Astrocyte of the spinal cord (primary cell): ENCODE measurements at places on chromosomes 12 and 14.

- no peak for DNase-seq
Measured at GRCh38 chr12:123732251-123732650, 20.1 kb downstream of the ATP6V0A2 start.

DNA sequence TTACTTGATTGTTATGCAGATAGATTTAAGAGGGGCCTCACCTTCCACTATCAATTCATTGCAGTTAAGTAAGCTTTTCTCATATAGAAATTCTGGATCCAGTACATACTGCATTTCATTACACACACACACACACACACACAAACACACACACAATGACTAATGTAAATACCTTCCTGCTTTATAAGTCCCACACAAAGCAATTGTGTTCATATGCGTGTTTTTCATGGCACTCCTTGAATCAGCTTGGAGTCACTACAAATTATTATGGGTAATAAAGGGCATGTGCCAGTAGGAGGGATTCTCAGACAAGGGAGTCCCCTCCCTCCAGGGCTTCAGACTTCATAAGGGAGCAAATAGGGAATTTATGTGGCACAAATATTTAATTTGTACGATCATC, 4.5 kb downstream of the MIPOL1 start:
- peak; percentile 35 for DNase-seq

DNA sequence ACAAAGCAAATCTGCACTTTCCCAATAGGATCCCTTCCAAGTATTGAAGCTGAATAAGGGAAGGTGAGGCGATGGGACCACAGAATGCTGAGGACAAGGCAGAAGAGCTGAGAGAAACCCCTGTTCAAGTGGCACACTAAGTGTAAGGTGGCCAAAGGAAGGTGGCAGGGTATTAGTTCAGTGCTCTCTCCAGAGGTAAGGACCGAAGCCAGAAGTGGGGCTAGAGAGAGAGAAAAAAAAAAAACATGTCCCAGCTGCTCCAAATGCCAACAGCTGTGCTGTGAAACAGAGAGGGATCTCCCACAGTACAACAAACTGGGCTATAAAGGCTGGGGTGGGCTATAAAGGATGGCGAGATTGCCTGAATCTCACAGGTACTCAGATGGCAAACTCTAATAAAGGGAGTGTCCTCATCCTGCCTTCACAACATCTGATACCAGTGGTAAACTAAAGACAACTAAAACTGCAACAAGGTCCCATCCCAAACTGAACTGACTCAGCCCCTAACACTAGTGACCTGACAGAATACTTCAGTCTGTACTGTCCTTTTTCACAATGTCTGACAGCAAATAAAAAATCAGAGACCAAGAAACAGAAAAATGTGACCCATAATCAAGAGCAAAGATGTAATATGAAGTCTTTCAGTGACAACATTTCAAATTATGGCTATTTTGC, 47.9 kb downstream of the CDK17 start:
- no peak for DNase-seq

GRCh38 chr12:110224379-110225304, 56.4 kb upstream of the ATP2A2 start:
- DNase-seq: peak; percentile 88

GRCh38 chr14:54129850-54130640, 173.4 kb upstream of the BMP4 start:
- DNase-seq: no peak

GRCh38 chr14:28348797-28349196, 417.8 kb upstream of the FOXG1 start:
- DNase-seq: no peak

- DNase-seq: peak; percentile 6
Measured at GRCh38 chr14:64591809-64592208, 42.0 kb downstream of the PPP1R36 start.

GRCh38 chr12:13144266-13144828, 40.9 kb upstream of the GSG1 start:
- no peak for DNase-seq

DNA sequence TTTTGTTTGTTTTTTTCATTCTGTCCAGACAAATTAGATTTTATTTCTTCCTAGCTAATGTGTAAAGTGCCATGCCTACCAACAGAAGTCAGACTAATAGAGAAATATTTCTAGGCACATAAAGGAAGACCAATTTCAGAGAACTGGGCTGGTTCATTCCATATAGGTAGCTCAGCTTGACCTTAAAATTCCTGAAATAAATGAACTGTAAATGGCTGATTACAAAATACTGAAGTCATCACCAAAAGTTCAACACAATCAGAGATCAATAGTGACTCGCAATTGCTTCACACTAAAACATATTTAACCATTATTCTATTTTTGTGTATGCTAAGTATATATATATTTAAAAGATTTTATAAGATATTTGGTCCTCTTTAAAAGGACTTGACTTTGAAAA, 34.2 kb downstream of the PTPRB start:
- no peak for DNase-seq

GRCh38 chr12:57545809-57546437, 1.1 kb downstream of the DCTN2 start:
- DNase-seq: no peak

GRCh38 chr12:107657133-107657532, 28.5 kb upstream of the PWP1 start:
- no peak for DNase-seq

GRCh38 chr14:77088645-77089044, 9.4 kb upstream of the CIPC start:
- DNase-seq: no peak

DNA sequence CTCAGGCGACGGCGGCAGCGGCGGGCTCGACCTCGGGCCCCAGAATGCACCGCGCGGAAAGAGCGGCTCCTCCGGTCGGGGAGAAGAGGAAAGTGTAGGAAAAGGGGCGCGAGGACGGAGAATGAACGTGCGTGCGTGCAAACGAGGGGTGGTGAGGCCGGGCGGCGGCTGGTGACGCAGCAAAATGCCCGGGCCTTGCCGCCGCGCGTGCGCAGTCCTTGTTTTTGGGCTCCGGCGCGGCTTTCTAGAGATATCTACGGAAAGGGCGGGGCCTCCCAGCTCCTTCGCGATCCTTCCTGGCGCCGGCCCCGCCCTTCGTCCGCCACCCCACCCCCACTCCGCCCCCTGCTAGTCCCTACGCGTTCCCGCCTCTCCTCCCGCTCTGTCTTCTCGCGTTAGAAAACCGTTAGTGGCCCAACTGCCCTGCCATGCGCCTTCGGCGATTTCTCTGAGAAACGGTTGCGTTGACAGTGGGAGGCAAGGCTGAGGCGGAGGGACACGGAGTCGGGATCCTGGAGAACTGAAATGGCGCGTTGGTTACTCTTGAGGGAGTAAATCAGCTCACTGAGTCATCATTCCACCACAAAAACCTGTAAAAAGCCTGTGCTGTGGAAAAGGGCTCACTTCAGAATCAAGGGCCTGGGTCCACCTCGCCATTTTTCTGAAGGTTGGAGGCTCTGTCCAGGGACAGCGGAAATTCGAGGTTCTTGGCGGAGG, at the start of gene PTGES3:
Gene PTGES3 (minus strand): TSS at position 156 of the 717 bp plus-strand sequence. CDS start 285 bp downstream, outside the sequence.
- DNase-seq: peak; percentile 99

DNA sequence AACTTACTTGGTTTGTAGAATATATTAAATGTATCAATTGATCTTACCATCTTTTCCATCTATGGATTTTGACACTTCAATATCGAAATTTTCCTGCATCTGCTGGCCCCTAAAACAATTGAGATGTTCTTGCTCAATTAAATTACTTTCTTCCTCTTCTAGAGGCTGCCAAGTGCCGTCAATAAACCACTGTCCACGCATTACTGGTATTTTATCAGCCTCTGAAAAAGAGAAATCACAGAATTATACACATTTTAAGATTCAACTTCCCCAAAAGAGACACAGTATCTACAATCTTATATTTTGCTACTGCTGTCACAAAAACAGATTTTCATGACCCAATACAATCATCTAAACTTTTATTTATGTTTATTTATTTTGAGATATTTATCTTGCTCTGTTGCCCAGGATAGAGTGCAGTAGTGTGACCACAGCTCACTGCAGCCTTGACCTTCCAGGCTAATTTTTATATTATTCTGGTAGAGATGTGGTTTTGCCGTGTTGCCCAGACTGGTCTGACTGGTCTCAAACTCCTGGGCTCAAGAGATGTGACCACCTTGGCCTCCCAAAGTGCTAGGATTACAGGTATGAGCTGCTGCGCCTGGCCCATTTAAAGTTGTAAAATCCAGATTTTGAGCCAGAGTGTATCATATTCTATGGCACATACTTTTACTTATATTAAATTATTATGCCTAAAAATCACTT, 49.3 kb downstream of the DDHD1 start:
- no peak for DNase-seq

DNA sequence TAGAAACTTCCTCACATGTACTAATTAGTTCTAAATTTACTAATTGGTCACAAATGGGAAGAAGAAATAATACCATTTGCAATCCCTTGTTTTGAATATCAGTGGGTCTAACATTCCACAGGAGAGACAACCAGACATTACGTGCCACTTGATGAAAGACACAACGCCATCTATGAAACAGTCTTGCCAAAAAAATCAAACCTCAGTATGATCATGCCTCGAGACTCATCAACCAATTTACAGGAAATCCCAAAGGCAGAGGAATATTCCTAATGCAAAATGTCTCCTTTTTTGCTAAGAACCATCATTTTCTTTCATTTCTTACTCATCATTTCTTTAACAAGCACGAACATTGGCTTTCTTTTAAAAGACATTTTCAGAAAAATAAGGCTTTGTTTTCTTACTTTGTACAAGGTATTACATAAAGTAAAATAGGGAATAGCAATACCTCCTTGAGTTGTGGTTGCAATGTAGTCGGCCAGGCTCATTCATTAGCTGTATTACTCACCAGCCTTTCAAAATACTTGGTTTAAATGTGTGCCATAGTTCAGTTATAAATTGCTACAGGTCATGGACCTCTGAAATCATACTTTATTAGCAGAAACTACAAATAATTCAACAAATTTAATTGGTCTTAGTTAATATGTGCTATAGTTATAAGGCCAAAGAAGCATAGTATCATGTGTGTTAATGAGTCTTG, 436.2 kb upstream of the FLRT2 start:
- peak; percentile 42 for DNase-seq

DNA sequence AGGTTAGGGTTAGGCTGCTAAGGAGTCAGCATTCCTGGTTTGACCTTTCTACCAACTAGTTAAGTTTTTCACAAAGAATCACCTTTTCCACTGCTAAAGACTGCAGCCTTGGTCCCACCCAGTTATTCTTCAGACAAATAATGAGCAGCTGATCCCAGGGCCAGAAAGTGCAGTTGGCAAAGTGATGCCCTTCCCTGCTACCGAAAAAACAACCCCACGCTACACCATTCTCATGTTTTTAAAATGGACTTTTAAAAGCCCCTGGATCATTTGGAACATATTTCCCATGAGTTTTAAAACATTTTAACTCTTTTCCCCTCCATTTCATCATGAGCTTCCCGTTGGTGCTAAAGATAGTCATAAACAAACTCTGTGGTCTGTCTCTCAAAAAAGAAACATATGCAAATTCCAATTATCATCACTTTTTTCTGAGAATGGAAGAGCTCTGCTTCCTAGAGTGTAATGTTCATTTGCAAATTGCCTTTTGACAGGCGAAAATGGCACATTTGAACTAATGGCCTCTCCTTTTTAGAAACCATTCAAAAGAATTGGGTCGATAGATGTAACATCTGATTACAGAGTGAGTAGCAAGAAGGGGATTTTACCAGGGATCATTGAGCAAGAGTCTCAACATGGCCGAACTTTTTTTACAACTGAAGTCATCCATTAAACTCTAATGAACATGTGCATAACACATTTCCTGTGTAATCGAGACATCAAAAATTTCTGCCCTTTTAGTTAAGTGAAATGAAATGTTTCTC, 129.3 kb upstream of the RAP1B start:
- DNase-seq: no peak

- DNase-seq: peak; percentile 70
Measured at GRCh38 chr12:63989301-63989845, 144.9 kb downstream of the SRGAP1 start.

- DNase-seq: no peak
Measured at GRCh38 chr14:53651096-53651740, 305.4 kb downstream of the BMP4 start.

GRCh38 chr14:86321151-86321550, 791.2 kb downstream of the FLRT2 start:
- DNase-seq: peak; percentile 18

DNA sequence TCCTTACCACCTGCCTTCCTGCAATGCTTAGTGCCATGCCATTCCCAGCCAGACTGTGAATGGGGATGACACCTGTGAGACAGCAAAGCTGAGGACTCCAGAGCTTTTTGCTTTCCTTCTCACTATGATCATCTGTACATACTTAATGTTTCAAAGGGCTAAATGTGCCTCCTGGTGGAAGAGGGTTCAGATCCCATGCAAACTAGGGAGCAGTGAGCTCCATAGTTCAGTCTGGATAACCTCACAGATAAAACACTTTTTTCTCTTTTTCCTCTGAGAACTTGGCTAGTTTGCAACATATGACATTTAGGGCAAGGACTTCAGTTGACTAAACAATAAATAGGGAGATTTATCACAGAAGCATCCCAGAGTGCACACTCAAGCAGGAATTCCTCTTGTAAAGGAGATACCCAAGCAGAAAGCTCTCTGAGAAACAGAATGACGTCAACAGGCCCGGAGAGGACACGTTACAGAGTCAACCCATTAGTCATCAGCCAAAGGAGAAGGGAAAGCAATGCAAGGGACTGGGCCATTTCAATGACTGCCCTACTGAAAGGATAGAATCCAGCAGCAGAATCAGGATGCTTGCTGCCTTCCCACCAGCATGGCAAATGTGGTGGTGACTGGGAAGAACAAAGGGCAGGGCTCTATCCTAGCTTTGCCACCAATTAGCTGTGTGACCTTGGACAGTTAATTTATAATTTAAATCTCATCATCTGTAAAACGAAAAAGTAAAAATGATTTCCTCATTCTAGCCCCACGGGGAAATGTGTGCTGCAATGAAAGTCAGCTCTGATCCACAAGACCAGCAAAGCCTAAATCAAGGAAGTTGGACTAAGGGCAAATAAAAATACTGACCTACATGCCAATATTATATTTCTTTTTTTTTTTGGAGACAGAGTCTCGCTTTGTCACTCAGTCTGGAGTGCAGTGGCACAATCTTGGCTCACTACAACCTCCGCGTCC, 80.8 kb upstream of the ACTN1 start:
- DNase-seq: peak; percentile 96

DNA sequence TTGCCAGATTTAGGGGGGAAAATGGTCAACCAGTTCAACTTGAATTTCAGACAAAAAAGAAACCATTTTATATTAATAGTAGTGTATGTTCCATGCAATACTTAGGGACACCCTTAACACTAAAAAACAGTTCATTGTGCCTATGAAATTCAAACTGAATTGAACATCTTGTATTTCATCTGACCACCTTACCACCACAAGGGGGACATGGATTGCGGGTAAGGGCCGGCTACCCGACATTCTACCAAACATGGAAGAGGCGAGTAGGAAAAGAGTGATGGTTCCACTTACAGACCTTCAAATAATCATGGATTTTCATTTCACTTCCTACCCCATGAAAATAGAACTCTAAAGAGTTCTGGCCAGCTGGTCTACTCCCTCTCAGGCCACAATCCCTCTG, 10.3 kb upstream of the STK38L start:
- DNase-seq: no peak
